ENCODE measurements at places on chromosomes 2 and 18.

DNA sequence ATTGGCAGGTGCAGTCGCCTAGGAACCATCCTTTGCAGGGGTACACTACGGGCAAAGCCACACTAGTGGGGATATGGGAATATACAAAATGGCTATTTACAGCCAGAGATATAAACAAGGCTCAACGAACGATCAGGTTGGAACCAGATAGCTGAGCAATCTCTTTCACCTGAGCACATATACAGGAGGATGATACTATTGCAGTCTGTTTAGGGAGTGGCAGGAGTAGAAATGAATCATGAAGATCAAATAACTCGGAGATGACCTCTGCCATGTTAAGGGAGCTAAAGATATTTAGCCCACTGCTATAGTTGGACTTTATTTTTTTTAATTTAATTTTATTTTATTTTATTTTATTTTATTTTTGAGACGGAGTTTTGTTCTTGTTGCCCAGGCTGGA, 33.8 kb downstream of the TEX44 start:
- DNase-seq = no peak

- DNase-seq = peak; percentile 82
Observed at GRCh38 chr2:197092431-197092830, 165.9 kb upstream of the PGAP1 start.

GRCh38 chr2:182359027-182359989, 67.5 kb downstream of the PDE1A start:
- no peak for DNase-seq

GRCh38 chr2:61645911-61646310, 107.8 kb upstream of the XPO1 start:
- DNase-seq = peak; percentile 55

- no peak for DNase-seq
Observed at GRCh38 chr18:76615065-76615733, 120.2 kb upstream of the ZNF516 start.

DNA sequence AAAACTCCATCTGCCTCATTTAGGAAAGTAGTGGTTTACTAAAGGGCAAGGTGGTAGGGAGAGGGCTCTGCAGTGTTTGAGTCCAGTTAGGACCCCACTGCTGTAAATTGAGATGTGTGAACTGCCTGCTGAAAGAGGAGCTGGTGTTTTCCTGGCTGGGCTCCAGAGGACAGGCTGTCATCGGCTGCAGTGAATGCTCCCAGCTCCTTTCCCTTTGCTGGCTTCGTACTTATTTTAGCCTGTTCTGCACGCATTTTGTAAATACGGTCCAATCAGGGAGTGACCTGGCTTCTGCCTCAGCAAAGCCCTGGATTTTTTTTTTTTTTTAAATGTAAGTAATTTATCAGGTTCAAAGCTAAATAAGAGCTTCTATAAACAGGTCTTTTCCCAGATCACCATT, 37.5 kb downstream of the SLC4A3 start:
- DNase-seq = no peak
